Breast epithelium (tissue), 4 donors: ENCODE measurements at places on chromosomes 2 and 18.

- no peak for DNase-seq
These were observed 299.2 kb upstream of the RBMS1 start for GRCh38 chr2:160792837-160793236.

- DNase-seq: no peak
These were observed 133.9 kb upstream of the CTAGE1 start for GRCh38 chr18:22551536-22552151.

DNA sequence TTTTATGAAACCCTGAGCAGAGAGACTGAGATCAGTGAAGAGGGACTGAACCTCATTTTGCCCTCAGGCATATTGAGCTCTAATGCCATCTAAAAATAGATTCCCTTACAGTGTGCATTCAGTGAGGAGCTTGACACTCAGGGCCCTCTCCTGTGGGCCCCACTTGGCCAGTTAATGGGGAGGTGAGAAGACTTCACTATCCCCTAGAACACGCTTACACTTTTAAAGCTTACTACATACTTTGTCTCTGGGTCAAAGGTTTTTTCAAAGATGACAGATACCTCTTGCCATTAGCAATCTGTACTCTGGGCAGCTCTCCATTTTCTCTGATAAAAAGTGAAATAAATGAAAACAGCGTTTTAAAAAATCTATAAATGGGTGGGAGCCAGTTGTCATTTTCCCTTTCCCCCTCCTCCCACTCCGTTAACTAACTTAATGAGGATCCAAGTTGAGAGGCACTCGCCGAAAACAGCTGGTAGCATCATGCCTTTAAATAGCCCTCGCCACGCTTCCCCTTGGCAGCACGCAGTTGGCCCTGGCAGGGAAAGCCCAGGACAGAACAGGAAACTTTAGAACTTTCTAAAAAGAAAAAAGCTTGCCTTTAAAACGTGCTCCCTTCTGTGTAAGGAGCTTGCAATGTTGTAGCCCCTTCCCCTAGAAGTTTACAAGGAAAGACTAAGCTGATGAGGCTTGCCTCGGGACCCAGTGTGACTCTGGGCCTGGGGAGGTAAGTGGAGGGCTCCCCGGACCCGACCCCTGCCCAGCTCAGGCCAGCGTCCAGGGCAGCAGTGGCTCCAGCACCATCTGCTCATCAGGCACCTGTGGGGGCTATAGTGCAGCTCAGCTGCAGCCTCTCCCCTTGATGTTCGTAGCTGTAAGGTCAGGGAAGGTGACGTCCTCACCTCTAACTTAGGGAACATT lies 58.8 kb upstream of the FOSL2 start:
- DNase-seq: no peak

- DNase-seq: peak; percentile 48
These were observed 25.4 kb upstream of the SLC66A3 start for GRCh38 chr2:11129598-11130449.

DNA sequence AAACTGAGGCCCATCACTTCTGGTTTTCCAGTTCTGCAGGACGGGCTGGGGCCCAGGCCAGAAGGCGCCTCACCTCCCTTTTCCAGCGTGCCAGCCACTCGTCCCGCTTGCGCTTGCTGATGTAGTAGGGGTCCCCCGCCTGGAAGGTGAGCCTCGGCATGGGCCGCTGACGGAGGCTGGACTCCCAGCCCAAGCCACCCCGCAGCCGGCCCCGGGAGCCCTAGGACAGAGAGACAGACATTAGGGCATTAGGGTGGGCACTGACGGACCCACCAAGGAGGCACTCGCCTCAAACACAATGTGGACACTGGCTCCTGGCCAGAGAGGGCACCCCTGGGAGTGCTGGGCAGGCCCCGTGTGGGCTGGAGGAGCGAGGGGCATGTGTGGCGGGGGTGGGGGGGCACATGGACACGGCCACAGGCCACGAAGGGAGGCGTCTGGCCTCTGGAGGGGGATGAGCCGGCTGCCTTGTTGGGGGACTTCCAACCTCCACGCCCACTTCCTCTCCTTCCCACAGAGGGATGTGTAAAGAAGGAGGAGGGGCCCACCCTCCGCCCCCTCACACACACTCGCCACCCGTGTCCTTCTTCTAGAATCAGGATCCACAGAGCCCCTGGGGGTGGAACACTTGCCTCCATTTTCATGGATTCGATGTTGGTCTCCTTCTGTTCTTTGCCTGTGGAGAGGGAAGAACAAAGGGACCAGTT lies 66.7 kb downstream of the DNMT3A start:
- no peak for DNase-seq

GRCh38 chr18:74708169-74708568 lies 110.5 kb downstream of the ZNF407 start:
- DNase-seq: no peak

- DNase-seq: no peak
These were observed 115.3 kb upstream of the CXCR4 start for GRCh38 chr2:136233298-136233697.

GRCh38 chr2:120568975-120569268 lies 166.7 kb upstream of the GLI2 start:
- no peak for DNase-seq

- no peak for DNase-seq
These were observed 94.5 kb upstream of the FN1 start for GRCh38 chr2:215530191-215530968.

GRCh38 chr2:95024960-95025405 lies 525 bp upstream of the MAL start:
- DNase-seq: no peak

DNA sequence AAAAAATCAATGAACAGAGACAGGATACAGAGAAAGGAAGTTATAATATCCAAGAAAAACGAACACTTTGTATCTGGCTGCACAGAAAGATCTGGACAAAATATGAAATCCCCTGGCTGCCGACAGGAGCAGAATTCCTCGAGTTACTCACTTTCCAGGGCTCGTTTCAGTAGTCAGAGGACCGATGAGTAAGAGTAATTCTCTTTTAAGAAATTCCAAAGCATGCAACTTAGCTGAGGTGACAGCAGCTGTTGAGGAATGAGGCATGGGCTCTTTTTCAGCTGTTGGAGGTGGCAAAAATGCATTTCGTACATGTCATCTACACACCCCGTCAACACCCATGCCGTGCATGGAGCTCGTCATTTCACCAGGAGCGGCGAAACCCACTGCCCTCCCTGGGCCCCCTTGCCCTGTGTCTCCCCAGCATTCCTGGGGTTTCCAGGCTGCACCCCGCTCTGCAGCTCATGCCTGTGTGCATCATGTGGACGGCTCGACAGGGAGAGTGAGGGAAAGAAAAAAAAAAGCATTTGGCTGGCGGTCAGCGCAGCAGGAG lies 210.8 kb upstream of the SMIM21 start:
- no peak for DNase-seq

GRCh38 chr2:167380094-167380493 lies 491.8 kb downstream of the XIRP2 start:
- no peak for DNase-seq

GRCh38 chr2:162333968-162334367 lies 10.0 kb upstream of the GCA start:
- no peak for DNase-seq

DNA sequence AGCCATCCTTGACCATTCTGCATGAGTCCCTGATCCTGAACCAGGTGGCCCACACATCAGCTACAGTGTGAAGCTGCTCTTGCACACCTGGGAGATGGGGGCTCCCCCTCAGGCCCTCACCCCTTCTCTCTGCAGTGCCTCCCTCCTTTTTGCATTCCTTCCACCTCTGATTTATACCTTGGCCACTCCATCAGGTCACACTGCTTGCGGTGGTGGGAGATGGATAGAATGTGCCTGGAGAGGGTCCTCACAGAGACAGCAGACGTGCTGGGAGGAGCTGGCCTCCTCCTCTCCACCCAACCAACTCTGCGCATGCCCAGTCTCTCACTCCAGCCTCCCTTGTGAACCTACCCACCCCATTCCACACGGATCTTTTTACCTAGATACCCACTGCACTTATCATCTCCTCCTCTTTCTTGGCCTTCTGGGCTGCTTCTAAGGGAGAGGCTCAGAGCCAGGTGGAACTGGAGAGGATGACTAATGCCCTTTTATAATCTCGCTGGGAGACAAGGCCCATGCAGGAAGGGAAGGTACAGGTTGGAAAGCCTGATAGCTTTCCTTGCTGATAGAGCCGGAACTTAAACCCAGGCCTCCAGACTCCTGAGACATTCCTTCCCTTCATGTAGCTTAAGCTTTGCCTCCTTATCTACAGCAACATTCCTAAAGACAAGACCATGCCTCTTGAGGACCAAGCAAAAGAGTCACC lies 205.1 kb downstream of the ZBTB7C start:
- DNase-seq: no peak

DNA sequence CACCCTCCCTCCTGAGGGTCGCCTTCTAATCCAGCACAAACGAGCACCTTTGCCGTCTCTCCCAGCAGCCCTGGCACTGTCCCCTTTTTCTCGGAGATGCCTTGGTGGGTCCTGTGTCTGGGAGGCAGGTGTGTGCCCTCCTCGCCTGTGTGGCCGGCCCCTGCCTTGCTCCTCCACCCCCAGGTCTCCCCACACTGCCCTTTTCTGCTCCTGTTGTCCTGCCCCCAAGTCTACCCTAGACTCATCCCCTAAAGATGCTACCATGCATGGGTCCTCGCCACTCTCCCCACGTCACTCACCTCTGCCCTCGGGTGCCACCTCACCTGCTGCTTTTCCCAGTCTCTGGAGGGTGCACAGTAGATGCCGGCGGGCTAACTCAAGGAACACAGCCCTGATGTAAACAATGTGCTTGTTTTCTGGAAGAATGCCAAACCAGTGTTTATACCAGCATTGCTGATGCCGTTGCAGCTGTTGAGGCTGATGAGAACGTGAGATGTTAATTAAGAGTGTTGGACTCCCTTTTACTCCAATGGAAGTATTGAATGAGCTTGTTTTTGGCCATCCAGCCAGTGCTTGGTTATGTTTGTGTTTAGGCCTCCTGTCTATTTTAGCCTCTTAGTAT lies 223.1 kb downstream of the AGAP1 start:
- DNase-seq: no peak

DNA sequence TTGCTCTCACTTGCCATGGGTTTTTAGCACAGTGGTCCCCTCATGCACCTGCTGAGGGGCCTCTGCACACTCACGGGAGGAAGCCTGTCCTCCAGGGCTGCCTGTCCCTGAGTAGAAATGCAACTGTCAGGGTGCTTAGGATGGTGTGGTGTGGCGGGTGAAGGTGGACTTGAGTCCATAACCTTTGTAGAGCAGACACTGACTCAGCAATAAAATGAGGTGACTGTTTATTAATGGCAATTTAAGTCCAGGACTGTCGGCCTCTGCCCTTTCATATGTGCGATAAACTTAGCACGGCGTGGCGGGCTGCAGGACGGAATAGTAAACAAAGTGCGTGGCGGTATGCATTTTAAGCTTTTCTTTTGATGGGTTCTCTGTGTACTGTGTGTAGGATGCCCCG lies 188.2 kb downstream of the LDLRAD4 start:
- no peak for DNase-seq

DNA sequence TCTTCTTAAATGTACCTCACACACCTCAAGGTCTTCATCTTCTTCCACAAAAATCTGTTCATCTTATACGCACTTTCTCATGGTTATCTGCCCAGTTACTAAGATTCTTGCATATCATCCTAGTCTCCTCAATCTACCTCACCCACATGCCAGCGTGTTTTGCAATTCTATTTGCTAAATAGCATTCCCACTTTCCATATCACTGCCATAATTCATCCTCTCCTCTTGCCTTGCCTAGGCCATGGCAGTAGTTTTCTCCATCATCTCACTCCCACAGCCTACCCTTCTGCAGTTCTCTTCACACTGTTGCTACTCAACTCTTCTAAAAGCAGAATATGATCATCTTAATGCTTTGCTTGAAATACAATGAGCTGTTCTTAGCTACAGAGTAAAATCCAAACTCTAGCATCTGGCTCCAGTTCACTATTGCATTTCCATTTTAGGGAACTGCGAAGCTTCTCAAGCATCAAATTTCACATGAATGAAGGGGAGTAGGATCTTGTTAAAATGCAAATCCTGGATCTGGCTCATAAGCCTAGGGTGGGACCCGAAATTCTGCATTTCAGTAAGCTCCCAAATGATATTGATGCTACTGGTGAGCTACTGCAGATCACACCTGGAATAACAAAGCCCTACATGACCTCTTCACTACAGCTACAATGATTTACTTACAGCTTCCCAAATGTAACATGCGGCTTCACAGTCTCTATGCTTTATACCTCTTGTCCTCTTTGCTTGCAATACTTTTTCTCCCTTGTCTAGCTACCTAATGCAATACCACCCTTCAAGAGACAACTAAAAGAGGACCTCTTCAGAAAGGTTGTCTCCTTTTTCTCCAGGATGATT lies 293.9 kb downstream of the SATB2 start:
- no peak for DNase-seq

GRCh38 chr2:235468978-235469655 lies 24.7 kb upstream of the AGAP1 start:
- peak; percentile 31 for DNase-seq

- DNase-seq: no peak
These were observed 8.7 kb upstream of the AAK1 start for GRCh38 chr2:69652206-69652605.

- no peak for DNase-seq
These were observed 937.7 kb downstream of the TRIB2 start for GRCh38 chr2:13654416-13654815.

GRCh38 chr2:133086176-133086575 lies 416.2 kb upstream of the LYPD1 start:
- no peak for DNase-seq

DNA sequence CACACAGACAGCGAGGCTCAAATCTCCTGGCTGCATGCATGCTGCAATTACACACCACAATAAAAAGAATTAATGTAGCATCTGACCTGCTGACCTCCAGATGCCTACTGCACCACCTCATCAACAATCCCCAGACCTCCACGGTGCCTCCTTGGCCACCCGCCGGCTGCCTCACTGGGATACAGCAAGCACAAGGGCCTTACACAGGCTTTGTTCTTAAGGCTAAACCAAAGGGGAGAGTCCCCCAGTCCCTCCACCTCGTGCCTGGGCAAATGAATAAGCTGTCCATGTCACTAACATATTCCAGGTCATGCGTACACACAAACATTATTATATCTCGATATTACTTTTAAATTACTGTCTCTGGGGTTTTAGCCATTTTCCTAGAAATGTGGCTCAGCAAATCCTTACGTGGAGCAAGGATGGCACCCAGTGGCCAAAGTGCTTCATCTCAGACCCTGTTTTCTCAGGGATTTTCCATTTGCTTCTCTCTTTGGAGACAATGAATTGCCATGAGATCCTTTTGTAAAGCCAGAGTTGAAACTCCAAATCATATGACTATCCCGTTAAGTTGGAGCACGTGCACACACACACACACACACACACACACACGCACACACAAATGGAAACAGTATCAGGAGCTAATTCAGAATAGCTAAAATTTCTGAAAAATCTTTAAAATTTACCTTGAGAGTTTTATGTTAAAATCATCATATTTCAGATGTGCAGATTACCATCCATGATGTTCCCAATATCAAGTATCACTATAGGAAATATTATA lies 313.8 kb downstream of the PDE11A start:
- no peak for DNase-seq

GRCh38 chr2:238094438-238095022 lies 5.6 kb upstream of the ESPNL start:
- DNase-seq: no peak

GRCh38 chr2:7077660-7078267 lies 160.6 kb downstream of the RNF144A start:
- DNase-seq: no peak
